ENCODE measurements at places on chromosomes 4 and X.

DNA sequence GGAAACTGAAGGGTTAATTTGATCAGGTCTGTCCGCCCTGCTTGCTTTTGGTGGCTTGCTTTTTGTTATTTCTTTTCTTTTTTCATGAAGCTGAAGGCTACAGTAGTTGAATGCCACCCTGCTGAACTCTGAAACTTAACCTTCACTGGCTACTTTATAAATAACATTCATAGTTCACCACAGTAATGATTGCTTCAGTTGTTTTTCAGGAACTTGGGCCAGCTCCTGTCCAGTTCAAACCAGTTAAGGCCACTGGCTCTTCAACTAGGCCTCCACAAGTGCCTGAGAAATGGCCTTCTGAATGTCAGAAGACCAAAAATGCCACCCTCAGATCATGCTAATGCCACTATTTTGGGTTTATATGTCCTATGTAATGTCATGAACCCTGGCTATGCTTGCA, 7.7 kb upstream of the ASB9 start:
- DNase-seq: no peak

- no peak for DNase-seq
These were observed 132.3 kb downstream of the PDLIM5 start for GRCh38 chr4:94583914-94584641.

DNA sequence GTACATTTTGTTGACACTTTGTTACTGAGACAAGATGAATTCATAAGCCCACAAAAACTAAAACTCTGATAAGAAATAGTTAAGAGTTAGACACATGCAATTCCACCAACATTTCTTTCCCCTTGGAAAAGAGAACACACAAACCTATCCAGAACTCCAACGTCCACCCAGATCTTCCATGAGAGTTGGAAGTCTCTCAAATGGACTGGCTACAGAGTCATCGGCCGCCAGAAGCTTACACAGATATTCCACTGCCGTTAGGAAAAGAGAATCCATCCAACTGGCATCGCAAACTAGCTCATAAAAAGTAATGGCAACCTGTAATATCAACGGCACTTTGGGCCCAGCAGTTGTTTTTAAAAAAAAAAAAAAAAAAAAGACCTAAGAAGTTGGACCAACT, 114.7 kb downstream of the PRKX start:
- no peak for DNase-seq

DNA sequence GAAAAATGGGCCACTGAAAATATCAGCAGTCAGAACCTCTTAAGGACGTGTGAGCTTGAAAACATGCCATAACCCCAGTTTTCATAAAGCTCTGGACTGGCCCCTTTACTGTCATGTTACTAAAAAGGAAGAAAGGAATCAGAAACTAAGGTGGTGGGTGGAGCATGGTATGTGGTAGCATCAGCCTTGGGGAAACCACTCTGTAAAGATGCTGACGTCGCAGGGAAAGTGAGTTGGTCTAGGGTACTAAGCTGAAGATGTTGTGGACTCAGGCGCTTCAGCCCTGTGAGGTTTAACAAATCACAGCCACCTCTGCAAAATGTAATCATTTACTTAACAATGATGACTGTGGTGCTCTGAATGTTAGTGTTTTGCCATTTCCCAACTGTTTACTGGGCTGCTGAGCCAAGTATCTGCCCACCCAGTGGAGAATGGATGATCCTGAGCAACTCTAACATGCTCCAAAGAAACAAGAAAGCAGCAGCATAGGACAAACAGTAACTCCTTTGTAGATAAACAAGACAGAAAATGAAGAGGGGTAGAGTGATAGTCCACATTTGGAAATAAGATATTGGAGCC, 33.4 kb downstream of the C4orf54 start:
- no peak for DNase-seq

DNA sequence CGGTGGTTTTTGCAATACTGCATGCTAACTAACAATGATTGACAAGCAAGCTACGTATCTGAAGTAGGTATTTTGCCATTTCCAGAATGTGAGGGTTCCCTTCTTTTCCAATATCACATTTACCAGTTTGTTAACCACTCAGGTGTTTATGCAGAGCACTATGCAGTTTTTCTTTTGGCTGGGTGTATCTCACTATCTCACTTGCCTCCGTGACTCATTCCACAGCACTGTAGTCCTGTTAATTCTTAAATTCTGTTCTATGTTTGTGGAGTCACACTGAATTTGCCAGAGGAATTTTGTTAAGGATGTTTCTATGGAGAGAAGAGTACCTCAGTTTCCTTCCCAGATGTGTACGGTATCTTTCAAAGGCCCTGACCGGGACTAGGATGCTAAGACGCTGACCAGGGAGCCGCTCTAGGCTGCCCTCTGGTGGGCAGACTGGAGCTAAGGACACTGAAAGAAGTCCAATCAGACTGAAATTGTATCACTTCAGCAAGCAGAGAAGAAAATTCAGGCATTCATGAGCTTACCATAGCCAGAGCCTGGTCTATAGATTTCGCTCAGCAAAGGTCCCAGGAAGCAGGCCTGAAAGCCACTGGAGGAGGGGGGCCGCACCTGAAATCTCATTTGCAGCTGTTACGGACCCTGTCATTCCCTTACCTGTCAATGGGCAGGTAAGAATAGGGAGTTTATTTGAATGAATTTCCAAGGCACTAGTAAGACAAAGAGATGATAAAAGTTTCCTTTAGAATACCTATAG, 388.4 kb upstream of the SPOCK3 start:
- peak; percentile 27 for DNase-seq

- peak; percentile 44 for DNase-seq
These were observed 180.6 kb upstream of the NUDT6 start for GRCh38 chr4:123102897-123103471.

GRCh38 chr4:121934635-121935034, 17.2 kb downstream of the TRPC3 start:
- DNase-seq: no peak

DNA sequence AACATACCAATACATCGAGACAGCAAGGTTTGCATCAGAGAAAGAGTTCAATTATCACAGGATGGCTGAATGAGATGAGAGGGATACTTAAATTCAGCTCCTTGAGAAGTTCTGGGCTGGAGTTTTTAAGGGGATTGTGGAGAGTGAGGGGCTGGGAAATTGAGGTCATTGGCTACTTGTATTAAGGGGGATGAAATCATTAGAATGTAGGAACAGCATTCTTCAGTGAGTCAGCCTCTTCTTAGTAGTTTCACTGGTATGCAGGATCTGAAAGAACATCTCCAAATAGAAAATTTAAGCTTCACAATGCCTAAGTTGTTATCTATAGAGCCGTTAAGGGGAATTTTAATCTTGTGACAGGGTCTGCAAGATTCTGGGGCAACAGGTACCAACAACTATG, 211.6 kb upstream of the TAPT1 start:
- DNase-seq: no peak

DNA sequence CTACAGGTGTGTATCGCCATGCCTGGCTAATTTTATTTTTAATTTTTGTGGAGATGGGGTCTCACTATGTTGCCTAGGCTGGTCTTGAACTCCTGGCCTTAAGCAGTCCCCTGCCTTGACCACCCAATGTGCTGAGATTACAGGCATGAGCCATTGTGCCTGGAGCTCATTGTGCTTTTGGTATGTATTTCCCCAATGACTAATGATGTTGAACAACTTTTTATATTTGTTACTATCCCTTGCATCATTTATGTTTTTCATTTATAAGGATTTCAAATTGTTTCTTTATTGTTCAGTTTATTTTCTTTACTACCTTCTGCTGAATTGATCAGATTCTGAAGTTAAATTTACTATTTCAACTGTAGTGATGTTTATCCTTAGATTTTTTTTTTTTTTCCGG, 199.7 kb downstream of the CEP135 start:
- DNase-seq: no peak

GRCh38 chr4:184163813-184164212, 53.9 kb downstream of the ENPP6 start:
- DNase-seq: peak; percentile 7

DNA sequence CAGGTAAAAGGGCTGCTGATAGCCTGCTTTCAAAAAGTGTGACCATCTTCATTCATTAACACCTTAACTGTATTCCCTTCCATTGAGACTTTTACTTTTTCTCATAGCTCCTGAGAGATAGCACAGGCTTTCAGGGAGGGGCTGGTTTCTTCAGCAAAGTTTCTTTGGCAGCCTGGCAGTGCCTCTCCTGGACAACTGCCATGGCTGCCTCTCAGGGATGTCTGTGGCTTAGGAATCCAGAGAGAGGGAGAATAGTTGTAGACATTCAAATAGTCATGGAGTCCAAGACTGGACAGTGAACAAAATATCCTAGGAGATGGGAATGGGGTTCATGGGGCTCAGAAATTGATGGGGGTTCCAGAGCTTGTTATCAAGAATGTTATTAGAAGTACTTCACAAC, 81.1 kb downstream of the FAM47B start:
- DNase-seq: no peak
